ENCODE measurements at places on chromosomes 2 and 18. TPM values are rescaled to one million over a fixed set of nuclear protein-coding genes. Genes with fewer than 3 reads are reported as not detected.

Gene CDH2
- polyA plus RNA-seq = 0.15 TPM

Gene HES6
- 3.5 TPM for polyA plus RNA-seq

Gene AOX1
- 85.6 TPM for polyA plus RNA-seq

Gene TCF7L1
- polyA plus RNA-seq = 16.5 TPM

Gene MAP3K19
- not detected for polyA plus RNA-seq

Gene GREB1
- 1.1 TPM for polyA plus RNA-seq

Gene IL36RN
- not detected for polyA plus RNA-seq

Gene SLC40A1
- polyA plus RNA-seq = 32.5 TPM

Gene CFAP221
- polyA plus RNA-seq = 0.67 TPM

Gene MC4R
- polyA plus RNA-seq = not detected

Gene CXCR2
- polyA plus RNA-seq = 8.1 TPM

Gene ZNF521
- 11.4 TPM for polyA plus RNA-seq

Gene SLC9A2
- not detected for polyA plus RNA-seq

Gene CCDC68
- 8.1 TPM for polyA plus RNA-seq

Gene CCDC148
- polyA plus RNA-seq = 0.09 TPM

Gene GPAT2
- 1.6 TPM for polyA plus RNA-seq

Gene ZSWIM2
- polyA plus RNA-seq = 0.34 TPM

Gene FLACC1
- polyA plus RNA-seq = 0.67 TPM

Gene PRKAG3
- polyA plus RNA-seq = not detected

Gene TMEM169
- 0.28 TPM for polyA plus RNA-seq

Gene LRPPRC
- polyA plus RNA-seq = 27.8 TPM

Gene IL36G
- polyA plus RNA-seq = not detected

Gene C2orf72
- polyA plus RNA-seq = 1.3 TPM

Gene ST6GAL2
- 0.06 TPM for polyA plus RNA-seq

Gene ABCG8
- 0.12 TPM for polyA plus RNA-seq

Gene GTF2A1L
- 0.03 TPM for polyA plus RNA-seq

Gene CMPK2
- 4.2 TPM for polyA plus RNA-seq

Gene CCDC141
- 0.45 TPM for polyA plus RNA-seq

Gene DTNA
- 10.7 TPM for polyA plus RNA-seq

Gene CTAGE1
- not detected for polyA plus RNA-seq

Gene GPR75
- 1.7 TPM for polyA plus RNA-seq

Gene MYO5B
- 8.2 TPM for polyA plus RNA-seq

Gene CAPN14
- 0.19 TPM for polyA plus RNA-seq

Gene KCNS3
- polyA plus RNA-seq = 1.5 TPM

Gene ANKRD30BL
- 0.22 TPM for polyA plus RNA-seq

Gene ARHGAP25
- polyA plus RNA-seq = 7.2 TPM

Gene CRYBA2
- 12.9 TPM for polyA plus RNA-seq

Gene SLC25A52
- not detected for polyA plus RNA-seq

Gene FBXO36
- 1.6 TPM for polyA plus RNA-seq

Gene LHCGR
- not detected for polyA plus RNA-seq

Gene MAP2
- 5.7 TPM for polyA plus RNA-seq

Gene COL4A3
- polyA plus RNA-seq = 0.78 TPM

Gene LRP1B
- 2.2 TPM for polyA plus RNA-seq

Gene ADD2
- 0.97 TPM for polyA plus RNA-seq

Gene SDC1
- 1.5 TPM for polyA plus RNA-seq

Gene SAG
- not detected for polyA plus RNA-seq

Gene NEB
- polyA plus RNA-seq = 0.42 TPM

Gene SERPINB4
- polyA plus RNA-seq = not detected

Gene REG1B
- 17.0 TPM for polyA plus RNA-seq

Gene C2orf78
- not detected for polyA plus RNA-seq
